ENCODE measurements at places on chromosomes 1 and 21.

DNA sequence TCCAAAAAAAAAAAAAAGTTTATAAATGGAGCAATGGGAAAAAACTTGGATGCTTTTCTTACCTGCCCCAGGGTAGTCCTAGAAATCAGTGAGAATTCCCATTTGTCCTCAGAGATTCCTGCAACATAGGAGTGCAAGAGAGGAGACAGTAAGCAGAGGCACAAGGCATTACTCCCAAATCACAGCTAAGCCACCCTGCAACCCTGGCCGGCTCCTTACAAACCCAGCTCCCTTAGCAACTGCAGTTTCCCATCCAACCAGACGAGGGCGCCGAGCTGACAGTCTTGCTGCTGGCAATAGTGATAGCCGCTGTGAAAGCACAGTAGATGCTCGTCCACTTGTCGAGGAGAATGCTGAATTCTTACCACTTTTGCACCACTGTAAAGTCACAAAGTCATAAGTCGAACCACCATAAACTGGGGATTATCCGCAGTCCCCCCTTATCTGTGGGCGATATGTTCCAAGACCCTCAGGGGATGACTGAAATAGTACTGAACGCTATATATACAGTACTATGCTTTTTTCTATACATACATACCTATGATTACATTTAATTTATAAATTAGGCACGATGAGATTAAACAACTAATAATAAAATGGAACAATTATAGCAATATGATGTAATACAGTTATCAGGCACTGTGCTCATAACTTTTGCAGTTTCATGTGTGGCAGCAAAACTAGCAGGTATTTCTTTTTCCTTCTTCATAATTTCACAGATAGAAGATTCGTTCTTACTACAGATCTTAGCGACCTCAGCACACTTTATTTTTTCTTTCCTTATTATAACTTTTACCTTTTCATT is 6.0 kb upstream of the PITHD1 start:
- peak; percentile 97 for DNase-seq

GRCh38 chr1:43605766-43606165 is 44.2 kb upstream of the KDM4A start:
- no peak for DNase-seq

DNA sequence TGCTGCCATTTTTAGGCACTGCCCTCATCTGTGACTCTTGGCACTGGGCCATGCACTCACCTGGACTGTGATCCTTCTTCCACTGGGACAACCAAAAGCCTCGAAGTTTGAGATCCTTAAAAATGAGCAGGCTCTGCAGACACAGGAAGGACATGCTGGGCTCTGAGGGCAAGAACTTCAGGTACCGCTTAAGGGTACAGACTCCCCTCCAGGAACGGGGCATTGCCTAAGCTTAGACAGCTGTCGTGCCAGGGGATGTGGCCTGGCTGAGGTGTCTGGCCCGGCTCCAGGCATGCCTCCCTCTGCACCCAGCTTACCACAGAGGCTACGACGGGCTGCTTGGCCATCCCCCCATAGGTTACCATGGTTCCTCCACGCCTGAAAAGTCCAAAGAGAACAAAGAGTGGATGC is 14.2 kb upstream of the SRSF4 start:
- DNase-seq = no peak

GRCh38 chr1:164765992-164766720 is 207.2 kb downstream of the PBX1 start:
- no peak for DNase-seq

- DNase-seq = no peak
Measured at GRCh38 chr1:98017184-98017583, 96.3 kb upstream of the DPYD start.

- no peak for DNase-seq
Measured at GRCh38 chr1:46160212-46160611, 14.7 kb upstream of the TSPAN1 start.

GRCh38 chr1:30373471-30374399 is 349.6 kb downstream of the MATN1 start:
- no peak for DNase-seq

- DNase-seq = no peak
Measured at GRCh38 chr1:117371441-117372151, 4.3 kb downstream of the MAN1A2 start.

GRCh38 chr1:47677241-47677940 is 239.5 kb downstream of the FOXD2 start:
- no peak for DNase-seq

DNA sequence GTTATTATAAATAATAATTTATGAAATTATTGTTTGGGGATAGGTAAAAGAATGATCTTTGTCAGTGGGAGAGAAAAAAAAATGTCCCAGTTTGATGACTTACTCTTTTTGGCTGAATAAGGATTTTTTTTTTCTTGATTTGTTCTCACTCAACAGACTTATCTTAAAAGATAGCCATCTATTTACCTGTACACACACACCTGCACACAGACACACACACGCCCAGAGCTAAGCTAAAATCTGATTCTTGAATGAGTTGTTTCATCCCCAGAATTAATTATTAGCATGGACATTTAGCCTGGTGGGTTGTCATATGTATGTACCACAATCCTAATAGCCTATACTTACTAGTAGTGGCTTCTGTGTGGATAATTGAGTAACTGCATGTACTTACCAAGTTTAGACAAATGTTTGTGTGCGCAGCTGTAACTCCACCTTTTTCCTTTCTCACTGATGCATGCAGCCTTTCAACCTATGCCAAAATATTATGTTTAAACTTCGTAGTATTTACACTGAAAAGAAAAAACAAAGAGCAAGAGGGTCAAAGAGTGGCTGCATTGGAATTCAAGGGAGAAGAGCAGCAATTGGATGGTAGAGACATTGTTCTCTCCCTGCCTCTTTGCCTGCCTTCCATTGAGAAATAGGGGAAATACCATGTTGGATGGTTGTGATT is 174.3 kb downstream of the ADGRL2 start:
- no peak for DNase-seq

- DNase-seq = no peak
Measured at GRCh38 chr1:44811234-44811633, 2.9 kb downstream of the BTBD19 start.

Data from neural crest cell (in vitro differentiated cells).